ENCODE measurements at places on chromosomes 7 and 10.
A peak's percentile ranks its signal among the peaks of the same experiment; 100 is the strongest.

DNA sequence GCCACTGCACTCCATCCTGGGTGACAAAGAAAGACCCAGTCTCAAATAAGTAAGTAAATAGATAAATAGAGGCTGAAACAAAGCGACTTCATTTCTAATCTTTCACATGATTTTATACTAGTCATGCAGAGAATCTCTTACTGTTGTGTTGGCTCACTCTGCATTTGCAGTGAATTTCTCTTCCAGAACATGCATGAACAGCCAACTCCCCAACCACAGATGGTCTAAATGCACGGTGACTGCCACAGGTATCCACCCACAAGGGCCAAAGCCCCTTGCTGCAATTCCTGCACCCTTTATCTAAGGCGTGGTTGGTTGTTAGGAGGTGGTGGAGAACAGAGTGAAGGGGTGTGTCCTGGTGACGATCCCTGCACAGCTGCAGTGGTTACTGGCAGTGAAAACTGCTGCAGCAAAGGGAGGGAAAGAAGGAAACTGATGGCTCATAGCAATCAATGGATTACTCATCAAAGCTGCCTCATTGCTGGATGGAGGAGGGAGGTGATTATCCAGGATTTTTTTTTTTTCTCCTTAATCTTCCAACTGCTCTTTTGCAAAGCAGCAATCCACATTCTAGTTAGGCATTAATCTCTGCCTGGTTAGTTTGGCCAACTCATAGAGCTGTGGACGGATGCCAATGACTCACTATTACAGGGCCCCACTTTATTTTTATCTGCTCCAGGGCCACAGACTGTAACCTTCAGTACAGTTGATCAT, 50.6 kb downstream of the PRTFDC1 start:
- peak; percentile 12 for DNase-seq

GRCh38 chr7:131546583-131547141, 9.8 kb downstream of the PODXL start:
- peak; percentile 73 for DNase-seq

- DNase-seq: no peak
Measured at GRCh38 chr10:52631146-52631545, 141.4 kb downstream of the MBL2 start.

DNA sequence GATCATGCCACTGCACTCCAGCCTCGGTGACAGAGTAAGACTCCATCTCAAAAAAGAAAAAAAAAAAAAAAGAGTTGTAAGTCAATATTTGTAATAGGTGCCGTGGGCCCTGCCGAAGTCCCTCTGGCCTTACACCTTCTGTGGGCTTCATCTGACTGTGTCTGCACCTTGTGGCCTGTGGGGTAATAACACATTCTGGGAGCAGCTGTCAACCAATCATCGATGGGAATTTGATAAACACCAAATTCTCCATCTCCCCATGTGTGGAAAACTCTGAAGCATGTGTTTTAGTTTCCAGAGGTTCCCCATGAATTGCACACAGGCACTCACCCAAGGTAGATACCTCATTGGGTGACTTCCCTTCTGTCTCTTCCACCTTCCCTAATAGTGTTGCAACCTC, 10.8 kb downstream of the ZNF394 start:
- no peak for DNase-seq

DNA sequence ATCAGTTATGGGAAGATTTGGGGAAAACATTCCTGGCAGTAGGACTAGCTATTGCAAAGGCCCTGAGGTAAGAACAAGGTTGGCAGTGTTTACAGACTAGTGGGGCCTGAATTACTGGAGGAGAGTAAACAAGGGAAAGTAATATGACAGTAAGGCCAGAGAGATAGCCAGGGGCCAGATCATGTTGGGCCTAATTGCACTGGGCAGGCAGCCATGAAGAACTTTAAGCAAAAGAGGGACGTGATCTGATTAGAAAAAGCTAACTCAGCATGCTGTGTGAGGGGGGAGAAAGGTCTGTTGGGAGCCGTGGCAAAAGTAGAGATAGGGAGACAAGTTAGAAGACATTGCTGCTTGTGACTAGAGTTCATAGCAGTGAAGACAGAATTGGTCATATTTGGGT, 9.2 kb downstream of the NUP42 start:
- DNase-seq: peak; percentile 86

- DNase-seq: peak; percentile 37
Measured at GRCh38 chr7:101998906-101999240, 181.4 kb downstream of the CUX1 start.

- no peak for DNase-seq
Measured at GRCh38 chr7:4764402-4765007, 10.9 kb upstream of the AP5Z1 start.

DNA sequence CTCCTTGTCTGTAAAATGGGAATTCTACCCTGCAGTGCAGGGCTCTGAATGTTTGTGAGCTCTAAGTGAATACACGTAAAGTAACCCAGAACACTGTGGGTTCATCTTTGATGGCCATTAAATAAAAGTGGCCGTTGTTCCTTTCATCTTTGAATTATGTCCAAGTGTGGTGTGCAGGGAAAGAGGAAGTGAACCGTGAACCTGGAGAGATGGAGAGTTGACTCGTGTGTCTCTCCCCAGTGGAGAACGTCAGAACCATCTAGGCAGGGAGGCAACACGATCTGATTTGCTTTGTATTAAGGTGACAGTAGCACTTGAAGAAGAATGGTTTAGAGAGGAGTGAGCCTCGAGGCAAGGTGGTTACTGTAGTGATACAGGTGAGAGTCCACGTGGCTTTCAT, 93.5 kb upstream of the GJD4 start:
- DNase-seq: no peak

DNA sequence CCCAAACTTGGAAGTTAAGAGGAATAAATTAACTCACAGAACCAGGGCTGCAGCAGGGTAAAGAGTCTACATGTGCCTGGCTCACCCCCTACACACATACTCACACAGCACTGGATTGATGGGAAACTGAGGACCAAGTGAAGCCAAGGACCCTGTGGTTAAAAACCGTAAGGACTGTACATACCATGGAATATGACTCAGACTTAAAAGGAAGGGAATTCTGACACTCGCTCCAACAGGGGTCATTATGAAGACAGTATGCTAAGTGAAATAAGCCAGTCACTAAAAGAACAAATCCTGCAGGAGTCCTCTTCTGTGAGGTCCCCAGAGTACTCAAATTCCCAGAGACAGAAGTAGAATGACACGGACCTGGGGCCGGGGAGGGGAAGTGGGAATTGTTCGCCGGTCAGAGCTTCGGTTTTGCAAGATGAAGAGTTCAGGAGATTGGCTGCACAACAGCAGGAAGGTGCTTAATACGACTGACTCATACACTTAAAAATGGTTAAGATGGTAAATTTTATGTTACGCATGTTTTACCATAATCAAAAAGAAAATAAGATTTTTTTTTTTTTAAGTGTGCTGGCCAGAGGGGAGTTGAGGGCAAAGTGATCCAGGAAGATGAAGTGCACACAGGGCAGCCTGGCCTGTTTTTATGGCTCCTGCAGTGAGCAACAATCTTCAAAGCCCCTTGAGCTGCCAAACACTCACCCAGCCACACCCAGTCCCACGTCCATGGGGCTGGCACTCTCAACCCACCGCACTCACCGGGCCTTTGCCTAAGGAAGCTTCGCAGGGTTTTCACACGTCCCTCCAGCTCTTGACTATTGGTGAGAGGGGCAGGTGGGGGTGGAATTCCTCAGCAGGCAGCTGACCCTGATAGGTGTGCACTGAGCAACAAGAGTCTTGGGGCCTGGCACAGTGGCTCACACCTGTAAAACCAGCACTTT, 26.4 kb downstream of the DRGX start:
- DNase-seq: no peak

DNA sequence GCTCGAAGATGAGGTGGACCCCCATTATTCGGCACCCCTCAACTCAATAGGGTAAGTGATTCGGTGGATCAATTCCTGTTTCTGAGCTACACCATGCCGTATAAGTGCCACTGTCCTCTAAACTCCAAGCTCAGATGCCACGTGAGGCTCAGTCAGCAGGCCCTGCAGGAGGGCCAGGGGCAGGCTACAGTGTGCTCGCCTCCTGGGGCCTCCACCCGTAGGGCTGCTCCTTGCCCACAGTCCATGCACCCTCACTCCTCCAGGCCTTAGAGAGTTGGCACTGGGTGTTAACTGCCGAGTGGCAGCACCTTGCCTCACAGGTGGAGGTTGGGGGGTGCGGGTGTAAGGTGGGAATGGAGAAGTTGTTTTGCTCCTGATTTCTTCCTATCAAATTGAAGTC, 12.1 kb downstream of the C10orf53 start:
- no peak for DNase-seq

DNA sequence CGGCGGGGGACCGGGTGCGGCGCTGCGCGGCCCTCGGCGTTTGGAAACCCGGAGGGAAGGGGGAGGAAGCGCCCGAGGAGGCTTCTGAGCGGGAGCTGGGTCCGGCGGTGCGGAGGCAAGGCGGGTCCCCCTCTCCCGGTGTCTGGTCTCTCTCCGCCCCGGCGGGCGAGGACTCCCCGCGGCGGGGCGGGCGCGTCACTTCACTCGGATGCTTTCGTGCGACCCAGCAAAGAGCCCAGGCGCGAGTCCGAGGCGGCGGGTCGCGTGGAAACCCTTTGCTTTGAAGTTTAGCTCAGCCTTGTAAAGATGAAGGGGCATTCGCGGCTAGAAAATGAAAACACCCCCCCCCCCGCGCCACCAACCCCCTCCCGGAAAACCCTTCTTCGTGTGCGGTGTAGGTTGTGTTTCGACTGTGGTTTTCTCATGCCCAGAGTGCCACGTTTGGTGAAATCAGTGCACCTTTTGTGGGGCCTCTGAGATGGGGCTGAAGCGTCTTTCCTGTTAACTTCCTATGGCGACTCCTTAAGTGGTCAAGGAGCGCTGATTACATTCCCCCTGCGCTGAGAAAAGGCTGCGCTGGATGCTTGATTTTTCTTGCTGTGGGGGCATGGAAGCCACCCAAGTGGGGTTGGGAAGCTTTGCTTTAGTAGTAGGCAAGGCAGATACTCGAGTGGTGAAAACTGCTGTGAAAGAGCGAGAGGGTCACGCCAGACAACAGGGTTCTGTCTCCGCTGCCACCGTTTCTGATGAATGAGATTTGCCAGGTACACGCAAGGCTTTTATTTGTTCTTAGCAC, 876 bp downstream of the GNAI1 start:
- DNase-seq: peak; percentile 87

- DNase-seq: no peak
Measured at GRCh38 chr7:1538544-1539180, 8.2 kb downstream of the MAFK start.

DNA sequence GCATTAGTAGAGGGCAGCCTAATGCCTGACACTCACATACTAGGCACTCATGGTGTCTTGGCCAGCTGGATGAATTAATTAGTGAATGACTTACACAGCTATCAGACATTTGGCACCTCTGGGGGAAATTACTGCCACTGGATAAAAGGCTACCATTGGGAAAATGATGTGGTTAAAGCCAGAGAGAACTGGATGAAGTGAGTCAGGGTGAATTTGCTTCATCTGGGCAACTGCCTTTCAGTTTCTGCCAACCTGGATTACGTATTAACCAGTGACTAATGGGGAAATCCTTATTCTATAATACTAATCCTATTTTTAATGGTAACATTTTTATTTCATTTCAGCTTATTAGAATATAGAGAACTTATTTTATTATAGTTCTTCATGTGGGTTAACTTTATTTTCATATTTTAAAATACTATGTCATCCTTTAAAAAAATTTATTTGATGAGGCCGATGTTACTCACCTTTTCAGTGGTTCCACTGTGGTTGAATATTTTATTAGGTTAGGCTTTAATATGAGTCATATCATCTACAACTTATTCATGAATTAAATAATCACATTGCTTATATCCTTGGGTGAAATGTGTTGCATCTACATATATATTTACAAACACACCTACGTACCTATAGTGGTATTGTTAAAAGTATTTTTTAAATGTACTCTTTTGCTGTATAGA, 85.6 kb upstream of the CAPZA2 start:
- peak; percentile 80 for DNase-seq

DNA sequence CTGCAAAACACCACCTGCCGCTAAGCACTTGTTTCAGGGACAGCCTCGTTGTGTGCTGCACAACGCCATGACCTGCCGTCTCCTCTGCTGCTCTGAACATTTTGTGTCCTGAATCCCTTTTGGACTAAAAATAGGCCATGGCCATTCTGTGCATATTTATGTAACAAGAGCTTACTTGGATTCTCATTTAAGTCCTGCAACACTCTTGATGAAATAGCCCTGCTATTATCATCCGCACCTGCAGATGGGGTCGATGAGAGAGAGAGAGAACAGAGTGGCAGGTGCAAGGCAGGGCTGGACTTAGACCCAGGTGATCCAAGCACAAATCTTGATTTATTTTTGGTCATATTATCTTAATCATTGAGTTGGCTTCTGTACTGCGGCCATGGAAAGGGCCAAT, 121.2 kb upstream of the PRKCQ start:
- no peak for DNase-seq

DNA sequence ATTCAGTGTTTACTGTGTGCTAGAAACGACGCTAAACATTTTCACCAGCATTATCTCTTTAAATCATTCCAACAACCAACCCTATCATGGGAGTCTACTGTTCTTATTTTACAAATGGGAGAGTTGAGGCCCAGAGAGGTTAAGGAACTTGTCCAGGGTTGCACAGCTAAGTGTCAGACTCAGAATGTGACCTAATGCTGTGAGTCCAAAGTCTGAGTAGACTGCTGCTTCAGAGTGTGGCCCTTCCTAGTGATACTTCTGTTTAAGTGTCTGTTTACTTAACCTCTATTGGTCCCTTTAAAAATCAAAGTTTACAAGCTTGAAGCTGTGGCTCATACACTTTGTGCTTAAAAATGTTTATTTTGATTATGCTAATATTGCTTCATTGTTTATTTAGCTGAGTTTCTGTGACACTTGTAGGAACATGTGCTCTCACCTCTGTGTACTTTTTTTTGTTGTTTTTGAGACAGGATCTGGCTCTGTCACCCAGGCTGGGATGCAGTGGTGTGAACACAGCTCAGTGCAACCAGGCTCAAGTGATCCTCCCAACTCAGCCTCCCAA, 84.4 kb upstream of the SYPL1 start:
- no peak for DNase-seq

DNA sequence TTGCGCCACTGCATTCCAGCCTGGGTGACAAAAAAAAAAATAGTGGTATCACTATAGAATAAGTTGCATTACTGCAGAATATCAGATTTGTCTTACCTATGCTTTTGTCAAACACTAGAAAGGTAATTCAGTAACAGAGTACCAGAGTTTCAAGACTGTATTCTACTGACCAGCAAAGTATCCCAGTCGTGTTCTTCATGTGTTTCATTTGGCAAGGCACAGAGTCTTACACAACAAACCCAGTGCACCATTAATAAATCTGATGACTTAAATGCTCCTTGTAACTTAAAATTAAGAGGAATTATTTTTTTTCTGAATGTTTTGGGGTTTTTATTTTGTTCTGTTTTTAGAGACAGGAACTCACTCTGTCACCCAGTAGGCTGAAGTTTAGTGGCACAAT, 34.4 kb upstream of the PBLD start:
- no peak for DNase-seq

- DNase-seq: peak; percentile 66
Measured at GRCh38 chr10:34816501-34817002, 1.5 kb upstream of the PARD3 start.

GRCh38 chr7:11128498-11128897, 154.8 kb downstream of the PHF14 start:
- DNase-seq: no peak

Data from NCI-H69 (cell line).